Left kidney (tissue), 8 donors: ENCODE measurements at places on chromosomes 3 and 15.

DNA sequence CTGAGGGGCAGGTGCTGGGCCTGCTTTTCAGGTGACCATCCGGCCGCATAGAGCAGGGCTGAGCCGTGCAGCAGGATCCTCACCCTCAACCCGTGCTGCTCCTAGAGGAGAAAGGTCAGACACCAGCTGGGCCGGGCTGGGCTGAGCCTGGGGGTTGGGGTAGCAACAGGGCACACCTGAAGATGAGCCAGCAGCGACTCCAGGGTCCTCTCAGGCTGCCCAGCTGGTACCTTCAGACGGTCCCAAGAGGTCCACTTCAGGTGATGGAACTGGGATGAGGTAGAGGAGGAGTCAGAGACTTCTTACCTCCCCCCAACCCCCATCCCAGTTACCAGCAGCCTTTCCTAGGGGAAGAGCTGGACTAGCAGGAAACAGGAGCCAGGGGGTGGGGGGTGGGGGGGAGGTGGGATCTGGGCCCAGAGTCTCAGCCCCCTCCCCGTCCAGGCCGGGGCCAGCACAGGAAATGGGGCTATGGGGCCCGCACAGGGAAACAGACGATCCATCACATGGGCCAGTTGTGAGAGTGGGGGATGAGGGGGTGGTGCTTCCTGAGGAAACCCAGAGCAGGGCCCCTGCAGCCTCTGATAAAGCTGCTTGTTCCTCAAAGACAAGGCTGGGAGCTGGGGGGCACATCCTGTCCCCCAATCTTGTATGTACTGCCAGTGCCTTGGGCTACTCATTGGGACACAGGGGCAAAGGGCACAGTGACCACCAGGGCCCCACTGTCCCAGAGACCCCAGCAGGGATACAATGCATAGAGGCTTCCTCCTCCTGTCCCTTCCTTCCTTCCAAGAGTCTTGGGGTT lies 3.0 kb downstream of the INKA1 start:
- peak; percentile 85 for DNase-seq

DNA sequence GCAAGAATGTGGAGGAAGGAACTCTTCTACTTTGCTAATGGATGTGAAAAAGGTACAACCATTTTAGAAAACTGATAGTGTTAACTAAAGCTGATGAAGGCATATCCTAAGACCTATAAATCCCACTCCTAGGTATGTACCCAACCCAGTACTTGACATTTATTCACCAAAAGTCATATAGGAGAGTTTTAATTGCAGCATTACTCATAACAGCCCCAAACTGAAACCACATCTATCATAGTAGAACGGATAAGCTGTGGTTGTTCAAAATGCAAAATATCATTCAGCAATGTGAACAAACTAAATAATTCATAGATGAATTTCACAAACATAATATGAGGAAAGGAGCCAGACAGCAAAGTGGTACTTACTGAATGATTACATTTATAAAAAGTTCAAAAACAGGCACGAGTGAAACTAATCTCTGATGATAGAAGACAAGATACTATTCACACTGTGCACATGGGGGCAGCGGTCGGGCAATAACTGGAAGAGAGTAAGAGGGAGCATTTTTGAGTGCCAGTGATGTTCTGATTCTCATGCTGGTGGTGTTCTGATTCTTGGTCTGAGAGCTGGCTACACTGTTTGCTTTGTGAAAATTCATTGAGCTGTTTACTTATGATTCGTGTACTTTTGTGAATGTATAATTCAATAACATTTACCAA lies 34.3 kb downstream of the GOLIM4 start:
- no peak for DNase-seq

DNA sequence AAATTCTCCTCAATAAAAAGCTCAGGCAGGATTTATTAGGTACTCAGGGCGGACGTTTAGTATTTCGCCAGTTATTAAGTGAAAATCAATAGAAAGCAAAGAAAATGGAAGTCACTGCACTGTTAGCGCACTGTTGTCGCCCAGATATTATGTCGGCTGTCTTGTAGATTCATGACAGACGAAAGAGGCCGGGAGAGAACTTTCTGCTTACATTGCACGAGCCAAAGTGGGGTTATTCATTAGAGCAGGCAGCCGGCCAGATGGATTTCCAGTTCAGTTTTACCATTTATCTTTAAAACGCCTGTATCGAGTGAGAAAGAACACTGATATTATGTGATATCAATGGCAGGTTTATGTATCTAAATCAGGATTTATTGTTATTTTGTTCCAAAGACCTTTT lies 866.0 kb upstream of the NR2F2 start:
- DNase-seq: peak; percentile 89

GRCh38 chr3:150784747-150785125 lies 21.8 kb upstream of the SIAH2 start:
- no peak for DNase-seq

DNA sequence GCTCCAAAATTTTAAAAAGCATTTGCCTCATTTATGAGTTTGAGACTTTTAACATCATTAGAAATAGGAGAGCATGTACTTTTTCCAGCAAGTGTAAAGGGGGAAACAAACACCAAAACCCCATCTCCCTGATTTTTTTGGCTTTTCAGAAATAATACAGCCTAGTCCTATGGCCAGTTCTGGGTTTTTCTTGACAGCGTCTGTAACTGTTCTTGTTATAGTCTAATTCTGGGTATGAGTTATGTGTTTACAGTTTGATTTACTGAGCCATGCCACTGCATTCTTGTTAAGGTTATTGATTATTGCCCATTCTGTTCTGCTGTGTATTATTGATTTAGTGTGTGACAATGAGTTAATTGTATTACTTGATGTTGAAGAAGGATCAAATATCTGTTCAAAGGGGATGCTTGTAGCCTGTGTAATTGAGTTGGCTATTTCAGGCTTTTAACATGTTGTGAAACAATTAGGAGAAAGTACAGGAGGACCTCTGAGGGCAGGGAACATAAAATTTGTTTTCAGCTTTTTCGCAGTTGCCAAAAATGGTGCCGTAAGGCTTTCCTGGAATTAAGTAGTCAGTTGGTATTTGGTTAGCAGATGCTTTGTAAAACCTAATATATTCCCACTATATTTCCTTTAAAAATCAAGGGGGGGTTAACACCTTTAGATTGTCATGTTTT lies 46.1 kb downstream of the MBNL1 start:
- no peak for DNase-seq

DNA sequence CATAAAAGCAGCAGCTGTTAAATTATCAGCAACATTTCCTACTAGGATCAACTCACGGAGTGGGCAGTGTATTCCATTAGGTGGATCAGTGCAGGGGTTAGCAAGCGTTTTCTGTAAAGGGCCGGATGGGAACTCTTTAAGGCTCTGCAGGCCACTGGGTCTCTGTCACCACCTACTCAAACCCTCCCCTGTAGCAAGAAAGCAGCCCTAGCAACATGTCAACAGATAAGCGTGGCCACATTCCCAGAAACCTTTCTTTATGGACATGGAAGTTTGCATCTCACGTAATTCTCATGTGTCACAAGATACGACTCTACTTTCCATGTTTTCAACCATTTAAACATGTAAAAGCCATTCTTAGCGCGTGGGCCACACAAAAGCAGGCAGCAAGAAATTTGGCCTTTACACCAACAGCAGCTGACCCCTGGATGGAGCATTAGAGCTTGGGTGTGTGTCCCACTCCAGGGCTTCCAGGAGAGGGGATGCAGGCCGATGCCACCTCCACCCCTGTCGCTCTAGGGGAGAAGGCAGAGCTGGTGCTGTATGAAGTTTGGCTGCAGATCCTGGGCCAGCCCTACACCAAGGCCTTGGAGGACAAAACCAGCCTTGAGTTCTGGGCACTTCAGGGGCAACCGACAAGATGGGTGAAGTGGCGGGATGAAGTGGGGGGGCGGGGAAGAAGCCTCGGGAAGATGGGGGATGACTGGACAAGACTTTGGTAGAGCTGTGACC lies 48.2 kb upstream of the CSPG4 start:
- DNase-seq: no peak
